ENCODE measurements at places on chromosomes 5 and 9.
A peak's percentile ranks its signal among the peaks of the same experiment; 100 is the strongest.

DNA sequence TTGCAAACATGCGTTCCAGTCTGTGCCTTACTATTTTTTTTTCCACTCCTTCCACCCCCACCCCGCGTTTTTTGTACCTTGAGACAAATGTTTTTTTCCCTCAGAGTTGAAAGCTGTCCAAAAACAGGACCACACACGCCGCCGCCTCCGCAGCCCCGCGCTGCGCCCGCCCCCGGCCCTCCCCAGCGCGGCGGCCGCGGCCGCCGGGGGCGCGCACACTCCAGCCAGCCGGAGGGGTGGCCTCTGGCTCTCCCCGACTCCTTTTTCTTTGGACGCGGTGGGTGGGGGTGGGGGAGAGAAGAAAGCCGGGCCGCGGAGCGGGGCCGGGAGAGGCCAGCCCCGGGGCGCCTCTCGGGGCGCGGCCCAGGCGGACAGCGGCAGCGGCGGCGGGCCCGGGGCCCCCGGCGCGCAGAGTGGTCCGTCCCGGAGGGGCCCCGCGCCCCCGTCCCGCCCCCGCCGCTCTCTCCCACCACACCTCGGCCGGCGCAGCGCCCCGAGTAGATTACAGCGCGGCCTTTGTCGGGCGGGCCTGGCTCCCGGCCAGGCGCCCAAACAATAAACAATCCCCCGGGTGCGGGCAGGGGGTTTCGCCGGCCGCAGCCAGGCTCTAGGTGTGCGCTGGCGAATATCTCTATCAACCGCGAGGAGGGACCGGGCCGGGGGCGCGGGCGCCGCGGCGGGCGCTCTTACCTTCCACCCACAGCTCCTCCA is 10.9 kb downstream of the PTCH1 start:
- DNase-seq: no peak

GRCh38 chr5:17343675-17344074 is 126.2 kb downstream of the BASP1 start:
- no peak for DNase-seq

DNA sequence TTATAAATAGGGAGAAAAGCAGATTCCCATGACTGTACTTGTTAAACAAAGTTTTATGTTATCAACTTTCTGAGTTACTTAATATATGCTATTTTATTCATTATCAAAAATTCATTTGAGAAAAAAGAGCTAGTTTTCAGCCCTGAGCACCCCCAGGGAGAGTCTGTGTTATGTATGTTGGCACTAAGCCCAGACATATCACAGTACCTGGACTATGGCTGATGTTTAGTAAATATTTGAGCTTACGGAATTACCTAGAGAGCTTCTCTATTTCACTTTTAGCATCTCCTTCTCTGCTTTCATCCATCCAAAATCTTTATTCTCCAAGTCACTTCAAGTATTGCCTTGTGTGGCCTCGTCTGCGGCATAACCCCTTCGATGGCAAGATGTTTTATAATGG is 225.9 kb upstream of the PCSK5 start:
- DNase-seq: no peak

DNA sequence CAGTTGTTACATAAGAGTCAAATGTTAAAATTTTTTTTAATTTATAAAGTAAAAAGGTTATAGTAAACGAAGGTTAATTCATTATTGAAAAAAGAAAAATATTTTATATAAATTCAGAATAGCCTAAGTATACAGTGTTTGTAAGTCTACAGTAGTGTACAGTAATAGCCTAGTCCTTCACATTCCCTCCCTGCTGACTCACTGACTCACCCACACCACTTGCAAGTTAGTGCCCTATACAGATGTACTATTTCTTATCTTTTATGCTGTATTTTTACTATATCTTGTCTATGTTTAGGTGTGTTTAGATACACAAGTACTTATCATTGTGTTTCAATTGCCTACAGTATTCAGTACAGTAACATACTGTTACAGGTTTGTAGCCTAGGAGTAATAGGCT is 57.6 kb downstream of the MAMDC2 start:
- DNase-seq: no peak

GRCh38 chr5:149684371-149684770 is 45.7 kb upstream of the PPARGC1B start:
- no peak for DNase-seq

DNA sequence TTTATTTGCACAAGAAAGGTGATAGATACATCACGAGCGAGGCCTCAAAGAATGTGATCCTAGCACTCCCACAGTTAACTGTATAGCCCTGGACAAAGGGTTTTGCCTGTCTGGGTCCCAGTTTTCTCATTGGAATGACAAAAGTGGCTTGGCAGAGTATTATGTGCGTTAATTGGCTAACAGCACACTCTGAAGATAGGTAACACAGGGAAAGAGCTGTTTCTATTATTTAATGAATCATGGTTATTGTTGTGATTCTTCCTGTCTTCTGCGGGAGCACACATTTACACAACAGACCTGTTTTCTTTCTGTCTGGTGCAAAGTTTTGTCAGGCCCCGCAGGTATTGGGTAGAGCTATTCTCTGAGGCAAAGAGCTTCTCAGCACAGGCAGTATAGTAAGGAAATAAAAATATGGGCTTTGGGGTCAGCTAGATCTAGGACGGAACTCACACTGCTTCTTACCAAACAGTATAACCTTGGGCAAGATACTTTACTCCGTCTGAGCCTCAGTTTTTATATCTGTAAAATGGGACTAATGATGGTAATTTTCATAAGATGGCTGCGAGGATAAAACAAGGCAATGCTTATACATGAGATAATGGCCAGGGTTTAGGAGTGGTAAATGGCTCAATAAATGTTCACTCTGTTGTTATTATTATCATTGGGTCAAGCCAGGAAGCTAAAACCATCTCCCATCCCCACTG is 78.9 kb downstream of the PLAC8L1 start:
- no peak for DNase-seq

- DNase-seq: peak; percentile 67
Observed at GRCh38 chr9:20621471-20622329, 599 bp downstream of the MLLT3 start.

DNA sequence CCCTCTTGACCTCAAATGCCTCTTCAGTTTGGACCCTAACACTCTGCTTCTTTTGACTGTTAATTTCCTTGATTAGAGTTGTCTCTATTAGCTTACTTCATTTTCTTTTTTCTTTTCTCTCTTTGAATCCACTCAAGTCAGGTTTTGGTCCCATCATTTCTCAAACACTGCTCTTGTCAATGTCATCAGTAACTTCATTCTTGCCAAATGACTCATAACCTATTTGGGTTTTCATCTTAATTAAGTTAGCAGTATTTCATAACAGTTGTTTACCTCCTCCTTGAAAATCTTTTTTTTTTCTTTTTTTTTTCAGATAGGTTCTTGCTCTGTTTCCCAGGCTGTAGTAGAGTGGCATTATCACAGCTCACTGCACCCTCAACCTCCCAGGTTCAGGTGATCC is 119.6 kb downstream of the PARP8 start:
- no peak for DNase-seq

GRCh38 chr9:120710110-120710981 is 3.9 kb downstream of the MEGF9 start:
- no peak for DNase-seq

DNA sequence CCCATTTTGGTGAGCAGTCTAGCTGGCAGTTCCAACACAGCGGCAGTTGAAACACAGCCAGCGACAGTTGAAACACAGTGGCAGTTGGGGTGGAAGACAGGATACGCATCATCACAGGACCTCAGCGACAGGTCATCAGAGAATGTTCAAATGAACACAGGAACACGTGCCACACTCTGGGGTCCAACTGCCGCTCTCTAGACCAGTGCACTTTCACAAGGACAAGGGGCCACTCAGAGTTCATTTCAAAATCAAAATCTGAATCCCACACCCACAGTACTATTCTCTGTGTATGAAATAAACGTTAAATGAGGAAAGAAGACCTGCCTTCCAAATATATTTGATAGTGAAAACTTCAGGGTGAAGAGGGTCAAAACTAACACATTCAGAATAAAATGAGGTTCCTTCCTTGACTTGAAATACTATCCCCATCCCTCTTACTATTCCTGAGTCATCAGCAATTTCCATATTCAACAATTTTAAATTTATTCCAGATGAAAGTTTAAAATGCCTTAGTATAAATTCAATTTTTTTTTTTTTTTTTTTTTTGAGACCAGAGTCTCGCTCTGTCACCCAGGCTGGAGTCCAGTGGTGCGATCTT is 53.0 kb upstream of the SIMC1 start:
- no peak for DNase-seq

GRCh38 chr5:31827867-31828266 is 188.9 kb downstream of the PDZD2 start:
- DNase-seq: no peak

GRCh38 chr5:99349787-99350186 is 421.0 kb upstream of the CHD1 start:
- no peak for DNase-seq

GRCh38 chr5:87413343-87413645 is 564 bp upstream of the CCNH start:
- DNase-seq: no peak

GRCh38 chr5:56819060-56819881 is 3.9 kb downstream of the MAP3K1 start:
- DNase-seq: no peak

- no peak for DNase-seq
Observed at GRCh38 chr5:78701795-78702410, 53.3 kb upstream of the LHFPL2 start.

DNA sequence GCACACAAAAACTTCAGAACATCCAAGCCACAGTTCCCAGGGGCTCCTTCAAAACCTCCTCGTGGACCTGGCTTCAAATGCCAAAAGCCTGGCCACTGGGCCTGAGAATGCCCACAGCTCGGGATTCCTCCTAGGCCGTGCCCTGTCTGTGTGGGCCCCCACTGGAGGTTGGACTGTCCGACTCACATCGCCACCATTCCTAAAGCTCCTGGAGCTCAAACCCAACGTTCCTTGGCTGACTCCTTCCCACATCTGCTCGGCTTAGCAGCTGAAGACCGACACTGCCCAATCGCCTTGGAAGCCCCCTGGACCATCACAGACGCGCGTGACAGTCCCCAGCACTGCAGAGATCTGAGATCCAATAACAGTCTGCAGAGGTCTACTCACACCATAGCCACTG is 7.7 kb downstream of the SIT1 start:
- DNase-seq: no peak

GRCh38 chr5:107943923-107944322 is 273.2 kb upstream of the EFNA5 start:
- DNase-seq: no peak

DNA sequence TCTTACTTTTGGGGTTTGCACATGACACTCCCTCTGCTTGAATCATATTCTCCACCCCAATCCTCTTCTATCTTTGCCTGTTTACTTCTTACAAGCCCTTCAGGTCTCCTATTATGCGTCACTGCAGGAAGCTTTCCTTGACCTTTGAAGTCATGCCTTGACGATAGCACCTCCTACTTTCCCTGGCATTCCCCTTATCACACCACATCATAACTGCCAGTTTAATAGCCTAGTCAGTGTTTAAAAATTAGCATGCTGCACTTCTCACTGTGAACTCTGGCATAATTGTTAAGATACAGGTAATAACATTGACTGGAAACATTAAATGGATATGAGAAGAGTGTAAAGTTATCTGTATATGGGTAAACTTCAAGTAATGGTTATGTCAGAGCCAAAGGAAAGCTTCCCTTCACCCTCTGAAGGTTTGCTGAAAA is 37.1 kb upstream of the CEP120 start:
- no peak for DNase-seq

DNA sequence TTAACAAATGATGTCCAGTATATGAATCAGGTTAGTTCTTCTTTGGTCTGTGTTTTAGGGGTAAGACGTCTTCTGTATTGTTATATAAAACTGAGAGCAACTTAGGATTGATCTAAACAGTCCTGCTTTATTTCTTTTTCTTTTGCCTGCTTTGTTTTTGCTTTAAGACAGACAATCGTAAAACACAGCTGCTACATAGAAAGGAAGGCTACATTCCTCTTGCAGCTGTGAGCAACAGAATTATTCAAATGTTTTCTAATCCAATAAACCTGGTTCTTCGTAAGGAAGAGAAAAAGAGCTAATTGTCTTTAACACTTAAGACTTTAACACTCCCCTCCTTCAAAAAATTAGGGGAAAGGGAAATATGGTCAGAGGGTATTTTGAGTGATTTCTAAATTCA is 14.6 kb downstream of the FGF1 start:
- DNase-seq: no peak

DNA sequence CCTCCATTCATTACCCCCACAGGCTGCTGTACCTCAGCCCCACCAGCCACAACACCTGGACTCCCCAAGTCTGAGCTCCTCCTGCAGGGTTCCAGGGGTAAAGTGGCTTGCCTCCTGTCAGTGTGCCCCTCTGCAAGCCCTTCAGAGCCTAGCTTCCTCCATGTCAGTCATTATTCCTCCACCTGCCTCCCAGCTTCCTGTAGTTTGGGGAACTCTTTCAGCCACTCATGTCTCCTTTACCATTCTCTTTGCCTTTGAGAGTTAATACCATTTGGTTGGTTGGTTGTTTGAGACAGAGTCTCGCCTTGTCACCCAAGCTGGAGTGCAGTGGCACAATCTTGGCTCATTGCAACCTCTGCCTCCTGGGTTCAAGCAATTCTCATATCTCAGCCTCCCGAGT is 36.2 kb downstream of the IRF1 start:
- DNase-seq: no peak

- no peak for DNase-seq
Observed at GRCh38 chr5:154767576-154767975, 12.4 kb downstream of the LARP1 start.

- no peak for DNase-seq
Observed at GRCh38 chr5:6831678-6832671, 118.7 kb downstream of the TENT4A start.

- no peak for DNase-seq
Observed at GRCh38 chr5:11851416-11851815, 52.8 kb downstream of the CTNND2 start.

DNA sequence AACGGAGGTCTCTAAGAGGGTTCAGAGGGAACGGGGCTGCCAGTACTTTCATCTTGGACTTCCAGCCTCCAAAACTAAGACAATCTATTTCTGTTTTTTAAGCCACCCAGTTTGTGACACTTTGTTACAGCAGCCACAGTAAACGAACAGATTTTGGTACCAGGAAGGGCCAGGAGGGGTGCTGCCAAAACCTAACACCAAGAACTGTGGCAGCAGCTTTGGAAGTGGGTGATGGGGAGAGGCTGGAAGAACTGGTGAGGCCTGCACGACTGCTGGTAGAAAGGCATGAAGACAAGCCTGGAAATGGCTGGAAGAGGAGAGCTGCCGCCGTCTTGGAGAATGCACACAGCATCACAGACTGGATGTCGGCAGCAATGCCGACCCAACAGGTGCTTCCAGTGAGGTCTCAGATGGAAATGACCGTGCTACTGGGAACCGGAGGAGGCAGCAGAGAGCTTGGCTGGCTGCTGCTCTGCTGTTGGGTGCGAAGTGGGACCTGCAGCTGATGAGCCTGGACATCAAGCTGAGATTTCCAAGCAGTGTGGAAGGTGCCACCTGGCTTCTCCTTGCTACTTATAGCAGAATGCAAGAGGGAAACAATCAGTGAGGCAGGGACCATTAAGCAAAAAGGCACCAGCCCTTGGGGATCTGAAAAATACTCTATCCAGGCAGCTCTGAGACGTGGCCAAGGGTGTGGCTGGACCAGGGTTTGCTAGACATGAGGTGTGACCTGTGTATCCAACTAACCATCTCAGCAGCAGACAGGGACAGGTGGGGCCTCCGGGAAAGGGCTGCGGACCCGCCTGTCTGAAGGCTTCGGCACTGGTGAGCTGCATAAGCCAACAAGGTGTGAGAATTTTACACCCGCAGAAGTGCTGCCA is 4.7 kb upstream of the TMEM210 start:
- DNase-seq: no peak

Measured in central memory CD8-positive, alpha-beta T cell (primary cell).